NCI-H524 treated with DMSO at 0.1 percent for 48 hours (cell line): ENCODE measurements at places on chromosomes 1 and 21.

DNA sequence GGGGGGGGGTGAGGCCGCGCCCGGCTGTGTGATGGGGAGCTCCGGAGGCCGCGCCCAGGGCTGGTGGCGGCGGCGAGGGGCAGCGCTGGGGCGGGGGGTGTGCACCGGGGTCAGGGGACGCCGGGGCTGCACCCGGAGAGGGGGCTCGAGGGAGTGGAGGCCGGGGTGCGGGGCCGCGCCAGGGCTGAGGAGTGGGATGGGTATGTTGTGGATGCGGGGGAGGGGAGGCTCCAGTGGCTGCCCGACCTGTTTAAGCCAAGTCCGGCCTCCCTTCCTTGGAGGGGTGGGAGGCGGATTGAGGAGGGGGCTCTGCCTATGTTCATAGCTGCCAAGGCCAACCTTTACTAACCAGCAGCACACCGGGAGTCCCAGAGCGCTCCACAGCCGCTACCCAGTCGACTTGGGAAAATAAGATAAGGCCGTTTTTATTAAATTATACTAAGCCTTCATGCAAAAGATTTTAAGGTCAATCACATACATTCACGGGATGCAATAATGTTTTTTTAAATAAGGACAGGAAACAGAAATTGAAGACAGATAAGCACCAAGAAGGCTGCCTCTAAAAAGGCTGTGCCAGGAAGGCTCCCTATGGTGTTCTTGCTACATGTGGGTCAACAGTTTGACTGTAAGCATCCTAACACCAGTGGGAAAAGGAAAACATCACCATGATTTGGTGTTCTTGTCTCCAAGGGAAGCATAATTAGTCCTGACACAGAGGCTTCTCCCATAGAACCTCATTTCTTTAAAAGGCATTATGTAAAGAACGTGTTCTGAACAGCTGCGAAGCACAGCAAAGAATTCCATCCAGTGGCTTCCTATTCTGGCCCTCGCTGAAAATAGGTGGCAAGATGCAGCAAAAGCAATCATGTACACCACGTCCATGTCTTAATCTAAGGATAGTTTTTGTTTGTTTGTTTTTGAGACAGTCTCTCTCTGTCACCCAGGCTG is 626 bp upstream of the HLCS start:
- DNase-seq, result no peak

DNA sequence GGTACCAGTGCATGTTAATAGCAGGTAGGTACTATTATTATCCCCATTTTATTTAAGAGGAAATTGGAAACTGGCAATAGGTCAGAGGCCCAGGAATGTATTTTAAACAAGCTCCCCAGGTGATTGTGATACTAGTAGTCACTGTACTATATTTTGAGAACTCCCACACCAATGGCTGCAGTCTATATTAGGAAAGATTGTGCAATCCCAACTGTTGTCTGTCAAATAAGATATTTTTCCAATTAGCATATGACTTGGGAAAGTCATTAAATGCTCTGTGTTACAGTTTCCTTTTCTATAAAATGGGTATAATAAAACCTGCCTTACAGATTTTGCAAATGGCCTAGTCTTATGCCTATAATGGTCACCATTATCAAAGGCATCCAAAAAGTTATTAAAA is 94.2 kb upstream of the DMRTA2 start:
- DNase-seq, result no peak

DNA sequence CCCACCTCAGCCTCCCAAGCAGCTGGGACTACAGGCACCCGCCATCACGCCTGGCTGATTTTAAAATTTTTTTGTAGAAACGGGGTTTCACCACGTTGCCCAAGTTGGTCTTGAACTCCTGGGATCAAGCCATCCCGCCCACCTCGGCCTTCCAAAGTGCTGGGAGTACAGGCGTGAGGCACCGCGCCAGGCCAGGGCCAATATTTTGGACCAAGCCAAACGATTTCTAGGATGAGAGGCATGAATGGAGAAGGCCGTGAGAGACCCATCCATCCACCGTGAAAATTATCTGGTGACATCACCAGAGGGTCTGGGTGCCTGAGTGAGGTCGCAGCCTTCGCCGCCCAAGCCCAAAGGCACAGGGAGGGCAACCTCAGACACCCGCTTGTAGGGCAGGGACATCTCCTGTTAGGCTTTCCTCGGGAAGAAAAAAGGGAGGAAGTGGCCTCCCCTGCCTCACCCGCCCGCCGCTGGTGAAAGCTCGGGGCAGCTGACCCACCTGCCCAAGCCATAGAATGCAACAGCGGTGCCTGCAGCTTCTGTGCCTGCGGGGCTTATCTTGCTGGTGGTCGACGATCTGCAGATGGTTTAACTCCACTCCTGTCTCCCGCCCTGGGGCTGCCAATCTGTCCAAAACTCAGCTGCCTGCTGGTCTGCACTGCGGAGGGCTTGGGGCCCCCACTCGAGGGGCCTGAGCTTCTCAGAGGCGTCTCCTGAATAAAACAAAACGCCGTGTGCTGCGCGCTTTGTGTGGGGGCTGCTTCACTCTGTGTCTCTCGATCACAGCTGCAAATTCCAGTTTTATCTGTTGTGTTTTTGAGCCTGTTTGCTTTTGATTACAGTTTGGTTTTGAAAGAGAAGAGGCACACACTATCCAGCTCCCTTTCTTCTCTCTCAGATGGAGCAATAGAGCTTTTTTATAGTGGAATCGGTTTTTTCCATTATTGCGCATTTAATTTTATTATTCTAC is 85.8 kb downstream of the MRPS6 start:
- no peak for DNase-seq

- DNase-seq, result no peak
Measured at GRCh38 chr1:230658691-230659090, 16.4 kb downstream of the COG2 start.

- DNase-seq, result no peak
Measured at GRCh38 chr1:85630493-85630892, 49.9 kb downstream of the CCN1 start.

GRCh38 chr1:156705321-156705917 is at the start of gene CRABP2:
Gene CRABP2 (minus strand): TSS chr1:156705583. CDS start chr1:156705446, 137 bp downstream.
- DNase-seq, result no peak

GRCh38 chr1:193318347-193318746 is 131.9 kb upstream of the B3GALT2 start:
- no peak for DNase-seq

GRCh38 chr1:234779160-234779538 is 169.2 kb upstream of the IRF2BP2 start:
- DNase-seq, result no peak

DNA sequence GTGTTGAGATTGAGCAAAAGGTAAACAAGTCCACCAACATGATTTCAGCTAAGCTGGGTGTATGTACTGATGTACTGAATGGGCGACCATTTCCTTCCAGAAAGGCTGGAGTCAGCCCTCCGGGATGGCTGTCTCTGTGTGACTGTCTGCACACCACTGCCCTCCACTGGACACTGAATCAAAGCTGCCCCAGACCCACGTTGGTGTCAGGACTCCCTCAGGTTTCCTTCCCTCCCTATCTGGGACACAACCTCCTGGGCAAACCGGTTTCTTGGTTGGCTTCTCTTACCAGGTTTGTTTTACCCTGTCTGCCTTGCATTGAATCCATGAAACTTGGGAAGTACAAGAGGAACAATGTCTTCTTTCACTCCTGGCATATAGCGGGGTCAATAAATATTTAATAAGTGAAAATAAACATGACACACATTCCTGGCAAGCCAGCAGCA is 5.3 kb upstream of the SRP9 start:
- peak; percentile 24 for DNase-seq

DNA sequence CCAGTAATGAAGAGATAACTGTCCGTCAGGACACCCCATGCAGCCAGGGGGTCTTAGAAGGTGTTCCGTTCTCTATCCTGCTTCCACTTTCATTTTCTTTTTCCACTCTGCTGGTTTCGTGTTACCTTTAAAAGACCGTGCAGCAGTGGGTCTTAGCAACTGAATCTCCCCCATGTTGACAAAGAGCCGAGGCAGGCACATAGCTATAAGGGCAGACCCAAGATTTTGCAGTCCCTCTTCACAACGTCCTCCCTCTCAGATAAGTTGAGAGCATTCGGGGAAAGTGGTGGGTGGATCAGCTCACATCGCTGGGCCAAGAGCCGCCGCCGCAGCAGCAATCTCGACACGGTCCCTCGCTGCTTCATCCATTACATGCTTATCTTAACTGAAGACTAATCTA is 355.5 kb downstream of the LMO4 start:
- no peak for DNase-seq

DNA sequence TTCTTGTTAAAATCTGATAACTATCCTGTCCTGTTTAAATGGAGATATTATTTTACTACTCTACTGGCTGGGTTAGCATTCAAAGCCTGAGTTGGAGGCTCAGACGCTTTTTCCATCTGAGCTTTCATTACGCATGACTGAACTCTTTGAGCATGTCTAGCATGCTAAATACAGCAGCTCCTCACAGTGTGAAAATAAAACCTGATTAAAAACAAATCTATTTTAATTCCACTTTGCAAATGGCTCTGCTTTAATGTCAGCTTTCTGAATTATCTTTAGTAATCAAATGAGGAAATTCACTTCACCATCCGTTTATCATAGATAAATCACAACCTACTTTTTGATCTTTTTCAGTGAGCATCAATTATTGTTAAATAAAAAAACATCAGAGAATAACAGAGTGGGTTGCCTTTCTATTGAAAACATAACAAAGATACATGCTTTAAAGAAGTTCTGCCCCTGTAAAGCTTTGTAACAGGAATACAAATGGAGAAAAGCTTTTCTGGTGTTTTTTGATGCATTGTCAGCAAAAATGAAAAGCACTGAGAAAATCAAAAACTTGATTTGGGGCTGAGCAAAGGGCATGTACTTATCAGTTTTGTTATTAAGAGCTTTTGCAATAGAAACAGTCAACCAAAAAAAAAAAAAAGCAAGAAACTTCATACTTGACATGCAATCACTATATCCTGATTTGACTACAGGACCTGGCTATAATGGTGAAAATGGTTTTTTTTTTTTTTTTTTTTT is 3.5 kb upstream of the SPEN start:
- DNase-seq, result no peak

- DNase-seq, result no peak
Measured at GRCh38 chr1:203424861-203425662, 50.5 kb upstream of the PRELP start.

DNA sequence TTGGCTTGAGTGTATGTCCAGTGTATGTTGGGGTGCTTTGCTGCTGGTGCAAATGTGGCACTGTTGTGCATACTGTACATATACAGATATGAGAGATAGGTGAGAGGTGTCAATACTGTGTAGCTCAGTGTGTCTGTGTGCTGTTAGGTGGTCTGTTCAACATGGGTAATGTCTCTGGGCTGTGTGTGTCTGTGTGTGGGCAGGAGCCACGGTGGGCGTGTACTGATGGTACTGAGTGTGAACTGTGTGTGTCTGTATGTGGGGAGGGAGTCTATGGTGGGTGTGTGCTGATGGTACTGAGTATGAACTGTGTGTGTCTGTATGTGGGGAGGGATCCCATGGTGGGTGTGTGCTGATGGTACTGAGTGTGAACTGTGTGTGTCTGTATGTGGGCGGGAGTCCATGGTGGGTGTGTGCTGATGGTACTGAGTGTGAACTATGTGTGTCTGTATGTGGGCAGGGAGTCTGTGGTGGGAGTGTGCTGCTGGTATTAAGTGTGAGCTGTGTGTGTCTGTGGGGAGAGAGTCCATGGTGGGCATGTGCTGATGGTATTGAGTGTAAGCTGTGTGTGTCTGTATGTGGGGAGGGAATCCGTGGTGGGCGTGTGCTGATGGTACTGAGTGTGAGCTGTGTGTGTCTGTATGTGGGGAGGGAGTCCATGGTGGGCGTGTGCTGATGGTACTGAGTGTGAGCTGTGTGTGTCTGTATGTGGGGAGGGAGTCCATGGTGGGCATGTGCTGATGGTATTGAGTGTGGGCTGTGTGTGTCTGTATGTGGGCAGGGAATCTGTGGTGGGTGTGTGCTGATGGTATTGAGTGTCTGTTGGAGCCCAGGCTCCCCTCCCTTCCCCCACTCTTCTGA is 32.2 kb upstream of the FOXO6 start:
- no peak for DNase-seq

GRCh38 chr1:53378932-53379661 is 51.2 kb upstream of the LRP8 start:
- DNase-seq, result peak; percentile 80

DNA sequence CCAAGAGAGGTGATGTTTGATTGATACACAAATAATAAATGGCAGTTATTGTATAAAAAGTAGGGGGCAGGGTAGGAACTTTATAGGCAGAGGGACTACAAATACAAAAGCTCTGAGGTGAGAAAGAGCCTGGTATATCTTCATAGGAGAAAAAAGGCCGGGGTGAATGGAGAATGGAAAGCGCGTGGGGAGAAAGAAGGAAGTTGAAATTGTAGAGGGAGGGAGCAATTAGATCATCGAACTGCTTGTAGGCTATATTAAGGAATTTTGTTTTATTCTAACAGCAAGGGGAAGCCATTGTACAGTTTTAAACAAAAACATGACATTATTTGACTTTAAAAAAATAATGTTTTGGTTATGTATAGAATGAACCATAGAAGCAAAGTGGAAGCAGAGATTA is 147.4 kb downstream of the PDE4B start:
- DNase-seq, result no peak

DNA sequence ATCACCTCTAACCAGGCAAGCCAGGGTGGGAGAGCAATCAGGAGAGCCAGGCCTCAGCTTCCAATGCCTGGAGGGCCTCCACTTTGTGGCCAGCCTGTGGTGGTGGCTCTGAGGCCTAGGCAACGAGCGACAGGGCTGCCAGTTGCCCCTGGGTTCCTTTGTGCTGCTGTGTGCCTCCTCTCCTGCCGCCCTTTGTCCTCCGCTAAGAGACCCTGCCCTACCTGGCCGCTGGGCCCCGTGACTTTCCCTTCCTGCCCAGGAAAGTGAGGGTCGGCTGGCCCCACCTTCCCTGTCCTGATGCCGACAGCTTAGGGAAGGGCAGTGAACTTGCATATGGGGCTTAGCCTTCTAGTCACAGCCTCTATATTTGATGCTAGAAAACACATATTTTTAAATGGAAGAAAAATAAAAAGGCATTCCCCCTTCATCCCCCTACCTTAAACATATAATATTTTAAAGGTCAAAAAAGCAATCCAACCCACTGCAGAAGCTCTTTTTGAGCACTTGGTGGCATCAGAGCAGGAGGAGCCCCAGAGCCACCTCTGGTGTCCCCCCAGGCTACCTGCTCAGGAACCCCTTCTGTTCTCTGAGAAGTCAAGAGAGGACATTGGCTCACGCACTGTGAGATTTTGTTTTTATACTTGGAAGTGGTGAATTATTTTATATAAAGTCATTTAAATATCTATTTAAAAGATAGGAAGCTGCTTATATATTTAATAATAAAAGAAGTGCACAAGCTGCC is 19.8 kb downstream of the CSF1 start:
- no peak for DNase-seq

DNA sequence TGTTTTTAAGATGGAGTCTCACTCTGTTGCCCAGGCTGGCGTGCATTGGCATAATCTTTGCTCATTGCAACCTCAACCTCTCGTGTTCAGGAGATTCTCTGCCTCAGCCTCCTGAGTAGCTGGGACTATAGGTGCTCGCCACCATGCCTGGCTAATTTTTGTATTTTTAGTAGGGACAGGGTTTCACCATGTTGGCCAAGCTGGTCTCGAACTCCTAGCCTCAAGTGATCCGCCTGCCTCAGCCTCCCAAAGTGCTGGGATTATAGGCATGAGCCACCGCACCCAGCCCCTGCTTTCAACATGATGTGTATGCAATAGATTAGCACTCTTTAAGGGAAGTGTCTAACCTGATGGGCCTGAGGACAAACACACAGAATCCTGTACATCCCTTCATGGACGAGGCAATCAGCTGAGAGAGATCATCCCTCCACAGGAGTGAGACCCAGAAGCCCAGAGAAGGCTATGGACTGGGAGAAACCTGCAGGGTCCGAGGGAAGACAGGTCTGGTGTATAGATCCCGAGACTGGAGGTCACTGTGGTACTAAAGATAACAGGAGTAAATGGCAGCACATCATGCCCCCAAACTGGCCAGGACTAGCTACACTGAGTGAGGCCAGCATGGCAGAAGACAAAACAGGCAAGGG is 5.6 kb upstream of the DEGS1 start:
- no peak for DNase-seq
